Bronchial epithelial cell (primary cell): ENCODE measurements at places on chromosomes 12 and 14.
A peak's percentile ranks its signal among the peaks of the same experiment; 100 is the strongest.

DNA sequence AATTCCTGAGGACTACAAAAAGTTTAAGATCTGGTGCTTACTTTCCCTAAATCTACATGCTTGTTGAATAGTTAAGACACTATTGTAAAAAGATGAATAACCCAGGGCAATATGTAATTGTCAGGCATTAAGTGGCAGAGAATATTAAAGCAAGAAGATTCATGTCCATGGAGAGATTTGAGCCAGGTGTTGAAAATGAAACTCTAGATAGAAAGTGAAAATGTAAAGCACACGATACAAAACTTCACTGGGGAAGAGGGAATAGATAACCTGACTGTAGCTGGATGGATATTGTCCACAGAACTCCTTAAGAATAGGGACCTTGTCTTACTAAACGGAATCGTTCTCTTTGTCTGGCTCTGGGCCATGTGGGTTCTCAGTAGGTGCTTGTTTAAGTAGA, 5.0 kb downstream of the CAND1 start:
- no peak for DNase-seq

- DNase-seq: peak; percentile 24
Measured at GRCh38 chr14:53894456-53894855, 62.2 kb downstream of the BMP4 start.

GRCh38 chr12:127711108-127711507, 555.9 kb upstream of the TMEM132C start:
- no peak for DNase-seq

GRCh38 chr12:88944397-88944796, 364.1 kb upstream of the KITLG start:
- DNase-seq: peak; percentile 85

- DNase-seq: no peak
Measured at GRCh38 chr12:50799908-50800307, 36.0 kb downstream of the ATF1 start.

- DNase-seq: no peak
Measured at GRCh38 chr12:110726028-110726427, 16.7 kb downstream of the PPP1CC start.

GRCh38 chr12:32893458-32893857, 3.1 kb downstream of the PKP2 start:
- peak; percentile 28 for DNase-seq

GRCh38 chr14:53953002-53953827, 3.4 kb downstream of the BMP4 start:
- peak; percentile 52 for DNase-seq

DNA sequence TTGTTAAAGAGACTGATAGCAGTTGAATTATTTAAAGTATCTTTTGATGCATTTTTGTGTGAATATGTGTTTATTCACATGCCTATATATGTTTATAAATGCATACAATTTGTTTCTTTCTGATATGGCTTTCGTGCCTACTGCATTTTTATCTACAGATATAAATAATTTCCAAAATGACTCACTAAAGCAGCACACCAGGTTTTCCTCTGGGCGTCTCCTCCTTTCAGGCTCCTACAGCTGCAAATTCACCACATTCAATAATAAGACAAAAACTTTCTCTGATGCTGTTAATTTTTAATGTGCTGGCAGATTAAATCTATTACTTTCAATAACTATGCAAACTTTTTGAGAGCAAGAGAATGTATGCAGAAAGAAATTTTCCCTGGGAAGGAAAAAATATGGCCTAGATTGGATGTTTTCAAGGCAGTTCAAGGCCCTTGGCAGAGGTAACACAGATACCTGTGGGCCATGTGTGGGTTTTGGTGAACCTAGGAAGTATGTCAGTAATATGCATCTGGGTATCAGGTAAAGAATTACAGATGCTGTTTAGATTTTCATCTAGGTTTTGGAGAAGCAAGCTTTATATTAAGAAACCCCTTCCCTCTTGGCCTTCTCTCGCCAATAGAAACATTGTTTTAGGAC, 381.8 kb downstream of the EGLN3 start:
- DNase-seq: peak; percentile 59

DNA sequence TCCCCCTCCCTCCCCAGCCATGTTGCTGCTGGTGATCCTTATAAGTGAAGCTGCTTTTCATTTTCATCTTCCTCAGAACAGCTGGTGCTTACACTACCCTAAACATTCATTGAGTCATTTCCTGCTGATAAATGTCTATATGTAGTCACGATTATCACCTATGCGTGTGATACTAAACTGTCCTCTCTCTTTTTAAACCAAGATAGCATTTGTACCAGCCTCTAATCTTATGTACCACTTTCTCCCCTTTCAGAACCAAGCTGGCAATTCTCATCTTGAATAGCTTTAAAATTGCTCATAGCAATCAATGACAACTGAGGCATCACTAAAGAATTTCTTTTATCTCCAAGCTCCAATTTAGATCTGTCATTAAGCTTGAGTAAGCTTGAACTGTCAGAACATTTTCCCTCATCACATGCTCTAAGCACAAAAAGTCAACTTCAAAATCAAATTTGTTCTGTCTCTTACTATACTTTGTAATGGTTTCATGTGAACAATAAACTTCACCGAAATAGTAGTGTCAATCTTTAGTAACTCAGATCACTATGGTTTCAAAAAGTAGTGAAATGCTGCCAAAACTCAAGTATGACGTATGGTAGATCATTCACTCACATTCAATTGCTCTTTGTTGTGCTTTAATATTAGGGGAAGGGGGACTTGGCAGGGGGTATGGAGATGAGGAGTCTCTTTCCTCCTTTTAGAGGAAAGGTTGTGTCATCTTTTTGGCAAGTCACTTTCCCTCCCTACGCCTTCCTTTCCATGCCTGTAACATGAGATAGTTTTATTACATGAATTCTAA, 178.1 kb upstream of the NOVA1 start:
- DNase-seq: peak; percentile 64

- DNase-seq: no peak
Measured at GRCh38 chr12:32446316-32447119, 47.2 kb downstream of the FGD4 start.

DNA sequence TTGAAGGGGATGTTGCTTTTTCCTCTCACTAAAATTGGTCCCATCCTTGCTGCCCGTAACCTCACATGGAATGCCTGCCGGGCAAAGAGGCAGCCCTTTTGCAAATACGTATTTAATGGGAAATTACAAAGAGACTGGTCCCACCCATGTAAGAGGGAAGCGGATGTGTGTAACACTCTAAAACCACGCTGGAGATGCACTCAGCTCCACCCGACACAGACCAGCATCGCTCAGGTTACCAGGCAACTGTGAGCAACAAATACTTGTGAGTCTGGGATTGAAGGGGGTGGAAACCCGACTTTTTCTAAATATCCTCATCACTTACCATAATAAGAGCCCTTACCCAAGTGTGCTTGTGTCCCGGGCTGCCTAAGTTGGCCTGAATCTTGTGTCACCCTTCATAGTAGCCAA, 47.7 kb downstream of the ELK3 start:
- no peak for DNase-seq

DNA sequence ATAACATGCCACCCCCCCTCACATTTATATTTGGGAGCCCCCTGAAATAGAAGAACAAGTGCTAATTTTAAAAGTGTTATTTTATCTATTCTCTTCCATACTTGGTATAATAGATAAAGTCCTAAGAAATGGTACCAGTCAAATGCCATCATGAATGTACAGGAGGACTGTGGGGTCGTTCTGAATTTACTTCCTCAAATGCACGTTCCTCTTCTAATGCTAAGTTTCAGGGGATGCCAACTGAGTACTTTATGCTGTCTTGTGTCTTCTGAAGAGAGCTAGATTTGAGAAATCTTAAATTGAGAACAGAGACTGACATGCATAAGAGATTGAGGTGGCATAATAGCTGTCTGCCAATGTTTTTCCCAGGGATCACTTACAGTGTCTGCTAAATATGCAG, 59.0 kb downstream of the CFAP54 start:
- no peak for DNase-seq

DNA sequence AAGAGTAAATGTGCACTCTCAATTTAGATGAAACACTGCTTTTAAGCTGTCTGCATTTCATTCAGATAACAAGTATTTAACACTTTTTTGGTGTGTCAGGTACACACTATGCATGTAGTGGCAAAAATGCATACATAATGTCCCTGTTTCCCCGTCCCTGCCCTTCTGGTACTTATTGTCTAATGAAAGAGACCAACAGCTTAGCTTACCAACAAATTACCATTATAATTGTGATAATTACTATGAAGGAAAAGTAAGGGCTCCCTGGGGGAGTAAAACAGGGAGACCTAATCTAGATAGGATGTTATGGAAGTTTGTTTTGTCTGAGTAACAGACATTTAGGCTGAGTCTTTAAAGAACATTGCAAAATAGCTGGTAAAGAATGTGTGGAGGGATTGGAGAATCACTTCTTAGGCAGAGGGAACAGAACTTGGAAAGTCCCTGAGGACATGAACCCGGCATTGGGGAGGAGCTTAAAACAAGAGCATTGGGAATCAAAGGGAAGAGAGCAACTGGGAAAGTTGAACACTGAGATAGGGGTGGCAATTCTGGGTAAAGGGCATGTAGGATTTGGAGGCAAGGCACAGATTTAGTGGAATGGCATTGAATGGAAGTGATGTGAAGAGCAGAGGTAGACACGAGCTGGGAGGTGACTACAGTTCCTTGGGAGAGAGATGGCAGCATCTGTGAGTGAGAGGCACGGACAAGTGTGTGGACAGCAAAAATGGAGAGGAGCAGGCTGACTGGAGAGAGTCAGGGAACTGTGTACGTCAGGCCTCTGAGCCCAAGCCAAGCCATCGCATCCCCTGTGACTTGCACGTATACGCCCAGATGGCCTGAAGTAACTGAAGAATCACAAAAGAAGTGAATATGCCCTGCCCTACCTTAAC, 181.6 kb downstream of the GRIP1 start:
- peak; percentile 13 for DNase-seq

GRCh38 chr12:107903341-107904061, 129.0 kb downstream of the ASCL4 start:
- DNase-seq: no peak

- peak; percentile 67 for DNase-seq
Measured at GRCh38 chr12:93751864-93752610, 74.9 kb downstream of the CRADD start.

DNA sequence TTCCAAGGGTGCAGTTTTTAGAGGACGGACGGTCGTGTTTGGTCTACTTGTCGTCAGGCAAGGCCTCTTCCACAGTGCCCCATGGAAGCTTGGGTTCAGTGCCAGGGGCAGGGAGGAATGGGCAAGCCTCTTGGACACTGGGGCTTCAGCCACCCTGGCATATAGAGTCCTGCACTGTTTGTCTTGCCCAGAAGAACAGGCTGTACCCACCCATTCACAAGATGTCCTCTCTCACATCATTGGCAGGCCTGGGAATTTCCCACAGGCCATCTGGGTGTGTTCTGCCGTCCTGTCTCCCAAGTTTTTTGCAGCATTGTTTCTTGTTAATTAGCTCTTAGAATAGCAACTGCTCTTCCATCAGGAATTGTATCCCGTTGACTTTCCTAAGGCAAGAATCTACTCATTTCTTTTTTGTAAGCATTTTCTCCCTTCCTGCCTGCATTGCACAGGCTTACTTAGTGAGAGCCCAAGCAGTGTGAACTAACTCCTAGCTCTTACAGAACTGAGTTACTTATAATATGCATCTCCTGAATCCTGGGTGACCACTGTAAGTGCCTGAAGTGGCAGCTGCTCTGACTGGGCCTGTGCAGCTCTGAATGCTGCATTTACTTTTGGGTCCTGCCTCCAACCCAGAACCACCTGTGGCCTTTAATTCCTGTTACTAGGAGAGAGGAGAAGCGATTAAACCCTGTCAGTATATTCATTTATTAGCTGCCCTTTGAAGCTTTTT, 149.4 kb upstream of the HIF1A start:
- DNase-seq: no peak

GRCh38 chr12:65656891-65657351, 167.4 kb upstream of the HMGA2 start:
- DNase-seq: peak; percentile 99

DNA sequence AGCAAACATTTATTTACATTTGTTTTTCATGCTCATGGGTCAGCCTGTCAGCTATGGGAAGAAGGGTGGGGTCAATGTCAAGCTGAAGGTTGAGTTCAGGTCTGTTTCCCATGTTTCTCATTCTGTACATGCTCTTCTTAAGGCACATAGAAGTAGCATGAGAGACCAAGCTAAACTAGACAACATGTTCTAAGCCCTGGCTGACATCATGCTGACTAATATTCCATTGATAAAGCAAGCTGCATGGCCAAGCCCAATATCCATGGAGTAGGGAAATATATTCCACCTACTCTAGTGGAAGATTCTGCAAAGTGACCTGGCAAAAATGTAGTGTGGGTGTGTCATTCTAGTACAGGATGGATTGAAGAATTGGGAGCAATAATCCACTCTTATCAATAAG, 44.1 kb downstream of the PLXNC1 start:
- DNase-seq: peak; percentile 50

- peak; percentile 73 for DNase-seq
Measured at GRCh38 chr12:46110928-46111699, 120.7 kb upstream of the SCAF11 start.

DNA sequence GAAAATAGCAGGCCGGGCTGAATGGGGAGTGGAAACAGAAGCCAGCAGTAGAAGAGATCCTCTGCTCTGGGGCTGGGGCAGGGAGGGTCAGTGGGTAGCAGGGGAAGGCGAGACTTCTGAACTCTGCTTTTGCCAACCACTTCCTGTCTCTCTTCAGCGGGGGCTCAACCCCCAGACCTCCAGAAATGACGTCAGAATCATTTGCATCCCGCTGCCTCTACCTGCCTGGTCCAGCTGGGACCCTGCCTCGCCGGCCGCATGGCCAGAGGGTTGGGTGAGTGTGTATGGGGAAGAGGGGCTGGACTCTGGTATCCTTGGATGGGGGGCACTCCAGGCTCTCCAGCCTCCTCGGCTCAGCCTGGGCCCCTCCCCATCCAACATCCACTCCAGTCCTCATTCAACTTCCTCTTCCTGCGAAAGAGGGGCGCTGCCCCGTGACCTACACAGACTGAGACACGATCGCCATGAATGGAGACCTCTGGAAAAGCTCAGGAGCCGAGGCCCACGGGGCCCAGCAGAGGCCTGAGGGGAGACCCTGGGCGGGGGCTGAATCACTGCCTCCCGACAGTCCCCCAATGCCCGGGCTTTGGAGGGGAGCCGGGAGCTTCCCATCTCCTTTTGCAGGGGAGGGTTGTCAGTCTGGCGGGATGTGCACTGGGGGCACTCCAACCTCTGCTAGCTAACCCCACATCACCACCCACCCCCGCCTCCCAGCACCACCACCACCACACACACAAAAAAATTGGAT, 458 bp upstream of the HOXC4 start:
- no peak for DNase-seq

DNA sequence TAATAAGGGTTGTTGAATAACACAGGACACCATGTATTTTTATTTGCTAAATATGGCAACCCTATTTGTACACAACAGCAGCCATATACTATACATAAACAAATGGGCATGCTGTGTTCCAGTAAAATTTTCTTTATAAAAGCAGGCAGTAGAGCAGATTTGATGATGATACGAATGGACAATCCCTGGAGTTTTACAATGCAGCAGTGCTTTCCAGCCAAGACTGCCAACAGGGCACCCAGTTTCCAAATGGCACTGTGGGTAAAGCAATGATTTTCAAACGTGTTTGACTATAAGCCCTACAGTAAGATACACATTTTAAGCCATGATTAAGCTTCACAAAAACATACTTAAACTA, 282.7 kb downstream of the NUAK1 start:
- no peak for DNase-seq
